ENCODE measurements at places on chromosomes 5 and 9.

DNA sequence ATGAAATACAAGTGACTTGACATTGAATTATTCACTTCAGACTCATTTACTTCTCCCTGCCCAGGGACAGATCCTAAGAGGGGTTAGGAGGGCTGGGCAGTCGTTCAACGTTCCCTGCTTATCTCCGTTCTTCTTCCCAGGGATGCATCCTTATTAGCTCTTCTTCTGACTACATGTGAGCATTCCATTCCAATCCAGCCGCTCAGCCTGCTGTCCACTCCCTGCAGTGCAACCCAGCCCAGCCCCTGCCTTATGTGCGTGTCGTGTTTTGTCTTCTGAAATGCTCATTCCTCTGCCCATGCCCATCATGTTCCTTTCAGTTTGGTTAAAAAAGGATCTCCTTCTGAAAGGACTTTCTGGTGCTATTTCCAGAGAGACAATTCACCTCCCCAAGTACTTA lies 64.7 kb upstream of the PALM2AKAP2 start:
- DNase-seq = no peak

DNA sequence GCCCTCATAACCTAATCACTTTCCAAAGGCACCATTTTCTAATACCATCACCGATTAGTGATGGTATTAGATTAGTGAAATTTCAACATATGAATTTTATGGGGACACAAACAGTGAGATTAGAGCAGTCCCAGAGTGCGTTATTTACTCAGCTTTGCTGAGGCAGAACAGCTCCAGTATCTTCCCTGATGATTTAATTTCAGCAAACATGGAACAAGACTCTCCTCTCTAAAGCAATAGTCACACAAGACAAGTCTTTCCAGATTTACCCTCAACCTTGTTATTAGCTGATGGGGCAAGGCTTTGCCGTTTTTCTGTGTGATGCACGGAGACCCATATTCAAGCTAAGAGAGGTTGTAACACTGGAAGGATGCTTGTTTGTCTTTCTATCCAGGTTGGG lies 333.4 kb downstream of the FBXL7 start:
- no peak for DNase-seq

DNA sequence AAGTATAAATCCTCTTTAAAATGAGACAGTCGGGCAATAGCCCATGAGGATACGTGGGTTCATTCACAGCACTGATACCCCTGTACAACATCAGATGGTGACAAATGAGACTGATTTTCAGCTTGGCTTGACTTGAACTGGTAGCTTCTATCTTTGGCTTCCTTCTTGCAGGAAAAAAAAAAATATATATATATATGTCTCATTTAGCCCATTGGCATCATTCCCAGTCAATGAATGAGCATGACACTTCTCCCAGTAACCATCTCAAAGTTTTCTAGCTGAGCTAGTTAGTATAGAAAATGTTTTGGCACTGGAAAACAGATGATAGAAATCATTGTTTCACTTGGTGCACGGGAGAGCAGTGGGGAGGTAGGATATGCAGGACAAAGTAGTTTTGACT lies 222.5 kb upstream of the TAS2R1 start:
- DNase-seq = no peak

- DNase-seq = no peak
Observed at GRCh38 chr5:113233606-113234005, 201.2 kb downstream of the TSSK1B start.

GRCh38 chr5:59342181-59342580 lies 551.3 kb downstream of the PDE4D start:
- DNase-seq = no peak

- DNase-seq = no peak
Observed at GRCh38 chr9:79470954-79471353, 100.8 kb upstream of the TLE4 start.

DNA sequence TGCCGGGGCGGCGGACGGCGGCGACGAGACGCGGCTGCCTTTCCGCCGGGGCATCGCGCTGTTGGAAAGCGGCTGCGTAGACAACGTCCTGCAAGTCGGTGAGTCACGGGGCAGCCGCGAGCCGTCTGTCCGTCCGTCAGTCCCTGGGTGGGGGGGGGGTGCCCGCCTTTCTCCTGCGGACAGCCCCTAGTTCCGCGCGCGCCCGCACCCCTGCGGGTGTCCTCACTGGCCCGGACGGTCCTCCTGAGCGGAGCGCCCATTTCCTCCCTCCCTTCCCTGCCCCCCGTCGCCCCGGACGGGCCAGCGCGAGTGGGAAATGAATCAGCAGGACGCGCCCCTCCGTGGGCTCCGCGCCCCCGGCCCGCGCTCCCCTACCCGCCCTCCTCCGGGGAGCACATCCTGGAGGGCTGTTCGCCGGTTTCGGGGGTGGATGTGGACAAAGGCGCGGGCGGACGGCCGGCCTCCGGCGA lies 828 bp downstream of the ZSWIM6 start:
- DNase-seq = peak; percentile 67

GRCh38 chr9:134144801-134145200 lies 8.9 kb downstream of the WDR5 start:
- no peak for DNase-seq

DNA sequence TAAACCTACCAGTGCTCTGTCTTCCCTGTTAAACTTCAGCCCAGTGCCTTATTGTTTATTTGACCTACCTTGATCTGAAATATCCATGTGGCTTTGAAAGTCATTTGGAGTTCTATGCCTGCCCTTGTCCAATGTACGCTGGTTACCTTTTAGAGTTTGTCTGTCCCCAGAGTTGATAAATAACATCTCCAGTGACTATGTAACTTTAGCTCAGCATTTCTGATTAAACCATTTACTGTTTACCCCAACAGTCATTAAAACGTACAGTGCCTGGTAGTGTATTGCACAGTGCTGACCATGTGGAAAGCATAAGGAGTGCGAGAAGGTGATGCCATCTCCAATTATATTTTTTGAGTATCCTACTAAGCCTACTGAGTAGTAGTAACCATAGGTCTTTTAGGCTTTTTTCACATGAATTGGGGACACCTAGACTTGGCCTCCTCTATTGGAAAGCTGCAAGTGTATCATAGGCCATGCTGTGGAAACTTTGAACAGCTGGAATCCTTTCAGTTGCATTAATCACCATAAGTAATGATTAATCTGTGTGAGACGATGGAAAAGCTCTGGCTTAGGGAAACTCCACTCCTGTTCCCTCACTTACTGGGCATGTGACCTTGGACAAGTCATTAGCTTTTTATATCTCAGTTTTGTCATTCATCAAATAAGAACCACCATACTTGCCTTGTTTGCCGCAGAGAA lies 93.5 kb downstream of the MAST4 start:
- no peak for DNase-seq

- no peak for DNase-seq
Observed at GRCh38 chr5:166671811-166672210, 1619.6 kb upstream of the WWC1 start.

DNA sequence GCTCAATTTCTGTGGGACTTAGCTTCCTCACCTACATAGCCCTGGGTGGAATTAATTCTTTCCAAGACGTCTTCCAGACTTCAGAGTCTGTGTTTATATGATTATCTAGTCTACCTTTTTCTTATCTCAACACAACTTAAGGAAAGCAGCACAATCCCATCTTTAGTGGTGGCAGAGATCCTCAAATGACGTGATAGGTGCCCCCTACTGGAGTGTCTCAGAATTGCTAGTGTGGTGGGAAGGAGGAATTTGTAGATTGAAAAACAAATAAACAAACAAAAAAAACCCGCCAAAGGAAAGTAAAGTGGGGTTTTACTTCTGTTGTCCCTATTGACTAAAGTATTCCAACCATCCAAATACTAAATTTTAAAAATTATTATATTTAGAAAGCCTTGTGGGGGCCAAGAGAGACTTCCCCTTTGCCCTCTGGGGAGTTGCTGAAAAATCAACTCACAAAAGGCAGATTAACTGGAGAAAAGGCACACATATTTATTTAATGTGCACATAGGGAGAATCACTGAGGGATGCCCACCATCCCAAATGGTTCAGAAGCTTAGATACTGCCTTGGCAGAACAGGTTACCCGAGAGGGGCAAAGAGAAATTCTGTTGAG lies 283.3 kb downstream of the TMEM167A start:
- DNase-seq = no peak

GRCh38 chr5:79853676-79854418 lies 137.2 kb downstream of the MTX3 start:
- DNase-seq = no peak

DNA sequence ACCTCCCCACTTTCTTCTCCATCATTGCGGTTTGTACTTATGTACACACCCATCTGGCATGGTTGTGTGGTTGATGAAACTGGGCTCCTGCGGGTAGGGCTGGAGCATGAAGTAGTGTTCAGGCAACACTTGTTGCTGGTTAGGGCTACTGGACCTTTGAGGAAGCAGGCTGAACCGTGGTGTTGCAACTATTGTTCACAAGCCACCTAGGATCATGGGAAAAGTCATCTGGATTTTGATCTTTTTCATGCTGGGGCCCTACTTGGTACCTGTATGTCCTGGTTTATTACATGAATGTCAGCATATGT lies 40.1 kb upstream of the TIFAB start:
- DNase-seq = no peak

DNA sequence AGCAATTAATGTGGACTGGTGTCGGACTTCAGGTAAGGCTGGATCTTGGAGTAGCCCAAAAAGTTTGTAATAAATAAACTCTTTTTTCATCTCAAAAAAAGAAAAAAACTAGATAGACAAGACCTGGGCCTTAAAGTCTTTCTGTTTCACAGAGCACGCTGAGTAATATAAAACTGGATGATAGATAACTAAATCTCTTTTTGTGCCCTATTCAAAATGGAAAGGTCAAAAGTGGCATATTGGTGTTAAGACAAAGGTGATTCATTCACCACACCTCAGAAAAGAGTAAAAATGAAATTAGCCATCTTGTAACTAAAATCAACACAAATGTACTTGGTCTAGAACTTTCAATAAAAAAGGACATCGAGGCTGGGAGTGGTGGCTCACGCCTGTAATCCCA lies 30.3 kb upstream of the RFK start:
- no peak for DNase-seq
